Stimulated activated CD4-positive, alpha-beta T cell treated with anti-CD3 and anti-CD28 coated beads, TNF-alpha, amount 100 ng/mL, for 4 hours (primary cell): ENCODE measurements at places on chromosomes 2 and 18.

- no peak for DNase-seq
These were observed 30.8 kb downstream of the ATP6V1C2 start for GRCh38 chr2:10752236-10752635.

- no peak for DNase-seq
These were observed 225.8 kb downstream of the PIEZO2 start for GRCh38 chr18:10923551-10924070.

DNA sequence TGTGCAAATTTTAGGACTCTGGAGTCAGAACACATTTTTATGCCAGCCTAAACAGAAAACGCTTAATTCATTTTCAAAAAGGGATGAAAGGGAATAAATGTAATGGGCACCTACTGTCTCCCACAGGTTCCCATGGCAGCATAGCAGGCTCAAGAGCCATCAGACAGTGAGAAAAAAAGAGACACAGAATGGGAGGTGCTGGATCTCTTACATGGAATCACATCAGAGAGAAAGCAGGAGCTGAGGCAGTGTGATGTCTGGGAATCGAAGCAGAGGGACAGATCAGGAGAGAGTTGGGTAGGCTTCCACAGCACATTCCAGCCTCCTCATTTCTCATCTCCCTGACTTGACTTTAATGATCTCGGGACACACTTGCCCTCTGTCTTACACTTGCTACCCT lies 684.3 kb downstream of the KCNJ3 start:
- DNase-seq: no peak

GRCh38 chr2:55231546-55232083 lies 478 bp downstream of the CLHC1 start:
- no peak for DNase-seq

- DNase-seq: no peak
These were observed 284.7 kb downstream of the LRRTM1 start for GRCh38 chr2:80019571-80020460.

- no peak for DNase-seq
These were observed 146.1 kb upstream of the ZSWIM2 start for GRCh38 chr2:186995092-186995491.

DNA sequence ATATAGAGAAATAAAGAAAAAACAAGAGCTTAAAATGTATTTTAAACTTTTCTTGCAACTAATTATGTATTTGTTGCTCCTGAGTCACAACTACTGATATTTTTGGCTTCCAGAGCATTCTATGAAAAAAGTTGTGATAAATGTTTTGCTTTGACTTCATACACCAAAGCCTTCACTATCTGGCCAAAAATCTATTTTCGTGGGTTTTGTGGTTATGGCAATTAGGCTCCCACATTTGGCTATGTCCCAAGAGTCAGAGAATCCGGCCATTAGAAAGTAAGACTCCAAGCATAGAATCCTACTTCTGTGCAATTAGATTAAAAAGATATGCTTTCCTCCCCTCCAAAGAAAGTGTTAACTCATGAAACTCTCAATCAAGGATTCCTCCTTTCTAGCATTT lies 1456.1 kb upstream of the ACVR2A start:
- DNase-seq: no peak

DNA sequence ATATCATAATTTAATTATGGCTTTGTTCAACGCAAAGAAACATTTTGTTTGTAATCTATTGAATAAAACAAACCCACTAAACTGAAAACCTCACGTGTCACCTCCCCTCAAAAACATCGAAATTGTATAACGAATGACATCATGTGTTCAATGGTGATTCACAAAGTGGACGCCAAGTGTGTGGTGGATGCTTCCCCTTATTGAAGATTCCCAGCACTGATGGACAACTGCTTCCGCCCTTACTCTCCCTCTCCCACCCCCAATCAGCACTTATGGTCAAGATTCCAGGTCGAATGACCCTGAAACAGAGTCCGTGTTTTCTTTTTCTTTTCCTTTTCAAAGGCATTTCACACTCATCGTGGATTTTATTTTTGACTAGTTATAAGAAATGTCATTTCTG lies 383.0 kb upstream of the SMIM21 start:
- DNase-seq: no peak

DNA sequence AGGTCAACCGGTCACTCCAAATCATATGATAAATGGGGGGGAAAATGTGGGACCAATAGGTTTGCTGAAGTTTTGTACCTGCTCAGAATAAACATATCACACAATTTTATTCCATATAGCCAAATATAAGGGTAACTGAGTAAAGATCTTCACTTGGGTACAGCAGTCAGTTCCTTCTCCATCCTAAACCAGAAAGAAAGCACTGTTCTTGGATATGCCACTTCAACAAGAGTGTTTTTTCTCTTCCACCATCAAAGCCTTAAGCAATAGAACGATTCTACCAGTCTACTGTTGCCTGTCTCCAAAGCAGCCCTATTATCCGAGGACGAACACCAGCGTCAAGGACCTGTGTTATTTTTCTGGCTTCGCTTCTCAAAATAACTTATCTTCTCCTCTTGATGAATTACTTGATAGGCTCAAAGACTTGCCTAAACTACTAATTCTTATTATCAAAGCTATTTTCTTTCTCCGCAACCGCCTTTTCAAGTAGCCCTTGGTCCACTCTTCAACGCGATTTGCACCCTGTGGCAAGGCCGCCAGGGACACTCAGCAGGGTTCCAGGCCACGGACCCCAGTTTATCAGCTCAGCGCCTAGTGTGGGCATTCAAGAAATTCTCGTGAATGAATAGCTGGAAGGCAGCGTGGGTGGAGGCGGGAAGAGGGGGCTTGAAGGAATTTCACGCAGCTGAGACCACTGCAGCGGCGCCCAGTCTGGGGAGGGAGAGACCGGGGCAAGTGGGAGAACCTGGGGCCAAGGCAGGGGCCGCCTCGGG lies 646 bp downstream of the ALS2 start:
- DNase-seq: no peak

DNA sequence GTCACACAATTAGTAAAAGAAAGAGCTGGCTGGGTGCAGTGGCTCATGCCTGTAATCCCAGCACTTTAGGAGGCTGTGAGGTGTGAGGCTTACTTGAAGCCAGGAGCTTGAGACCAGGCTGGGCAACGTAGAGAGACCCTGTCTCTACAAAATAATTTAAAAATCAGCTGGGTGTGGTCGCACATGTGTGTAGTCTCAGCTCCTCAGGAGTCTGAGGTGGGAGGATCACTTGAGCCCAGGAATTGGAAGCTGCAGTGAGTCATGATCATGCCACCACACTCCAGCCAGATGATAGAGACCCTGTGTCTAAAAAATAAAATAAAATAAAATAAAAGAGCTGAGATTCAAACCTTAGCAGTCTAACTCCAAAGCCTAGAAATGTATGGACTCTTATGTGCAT lies 39.0 kb upstream of the NEDD4L start:
- DNase-seq: no peak

- DNase-seq: no peak
These were observed 194.3 kb downstream of the MYCN start for GRCh38 chr2:16134436-16135165.

DNA sequence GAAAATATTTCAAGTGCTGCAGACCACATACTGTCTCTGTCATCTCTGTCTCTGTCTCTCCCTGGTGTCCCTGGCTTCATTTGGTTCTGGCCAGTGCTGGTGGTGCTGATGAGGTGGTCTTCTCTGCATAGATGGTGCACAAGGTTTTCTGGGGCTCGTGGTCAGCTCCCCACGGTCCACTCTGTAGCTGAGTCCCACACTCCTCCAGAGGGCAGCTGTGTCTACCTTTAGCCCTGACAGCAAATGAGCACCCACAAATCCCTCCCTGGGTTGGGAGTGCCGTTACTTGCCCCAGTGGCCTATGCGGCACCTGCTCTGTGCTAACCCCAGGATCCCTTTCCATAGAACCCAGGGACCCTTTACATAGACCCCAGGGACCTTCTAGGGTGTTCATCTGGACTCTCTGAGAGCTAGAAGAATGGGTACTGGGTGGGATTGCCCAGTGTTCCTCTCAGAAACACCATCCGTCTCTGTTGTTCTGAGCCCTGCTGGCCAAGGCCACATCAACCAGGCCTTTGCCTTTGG lies 129.3 kb downstream of the CAPN13 start:
- no peak for DNase-seq

GRCh38 chr2:220315098-220315823 lies 687.8 kb downstream of the SLC4A3 start:
- DNase-seq: no peak

DNA sequence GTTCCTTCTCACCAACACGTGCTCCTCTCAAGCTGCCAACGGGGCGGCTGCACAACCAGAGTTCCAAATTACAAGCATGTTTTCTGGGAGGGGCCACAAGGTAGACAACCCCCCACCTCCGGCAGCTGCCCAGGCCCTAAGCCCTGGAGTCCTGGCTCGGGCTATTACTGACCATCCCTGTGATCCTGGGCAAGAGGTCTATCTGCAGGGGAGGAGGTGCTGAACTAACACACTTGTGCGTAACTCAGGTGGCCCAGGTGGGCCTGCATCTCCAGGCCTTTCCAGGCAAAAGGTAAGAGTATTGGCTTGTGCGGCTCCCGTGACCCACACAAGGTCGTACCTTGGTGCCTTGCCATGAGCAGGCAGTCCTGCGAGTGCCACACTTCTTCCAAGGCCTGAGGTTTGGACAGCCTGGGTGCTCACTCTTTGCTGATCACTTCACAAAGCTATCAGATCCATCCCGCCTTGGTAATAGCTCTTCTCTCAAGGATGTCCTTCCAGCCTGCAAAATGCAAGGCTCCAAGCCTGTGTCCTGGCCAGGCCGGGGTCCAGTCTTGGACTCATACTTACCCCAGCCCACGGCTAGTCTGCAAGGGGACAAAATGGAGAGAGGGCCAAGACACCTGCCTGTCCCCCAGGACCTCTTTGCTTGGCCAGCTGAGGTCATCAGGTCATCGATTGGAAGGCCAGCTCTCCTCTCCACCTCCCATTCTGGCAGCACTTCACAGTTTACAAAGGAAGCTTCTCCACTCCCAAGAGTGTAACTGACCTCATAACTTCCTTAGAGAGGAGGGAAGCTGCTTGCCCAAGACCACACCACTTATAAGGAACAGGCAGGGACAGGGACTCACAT lies 33.9 kb downstream of the ADRA2B start:
- DNase-seq: no peak

GRCh38 chr2:160507046-160507407 lies 13.4 kb upstream of the RBMS1 start:
- DNase-seq: no peak

DNA sequence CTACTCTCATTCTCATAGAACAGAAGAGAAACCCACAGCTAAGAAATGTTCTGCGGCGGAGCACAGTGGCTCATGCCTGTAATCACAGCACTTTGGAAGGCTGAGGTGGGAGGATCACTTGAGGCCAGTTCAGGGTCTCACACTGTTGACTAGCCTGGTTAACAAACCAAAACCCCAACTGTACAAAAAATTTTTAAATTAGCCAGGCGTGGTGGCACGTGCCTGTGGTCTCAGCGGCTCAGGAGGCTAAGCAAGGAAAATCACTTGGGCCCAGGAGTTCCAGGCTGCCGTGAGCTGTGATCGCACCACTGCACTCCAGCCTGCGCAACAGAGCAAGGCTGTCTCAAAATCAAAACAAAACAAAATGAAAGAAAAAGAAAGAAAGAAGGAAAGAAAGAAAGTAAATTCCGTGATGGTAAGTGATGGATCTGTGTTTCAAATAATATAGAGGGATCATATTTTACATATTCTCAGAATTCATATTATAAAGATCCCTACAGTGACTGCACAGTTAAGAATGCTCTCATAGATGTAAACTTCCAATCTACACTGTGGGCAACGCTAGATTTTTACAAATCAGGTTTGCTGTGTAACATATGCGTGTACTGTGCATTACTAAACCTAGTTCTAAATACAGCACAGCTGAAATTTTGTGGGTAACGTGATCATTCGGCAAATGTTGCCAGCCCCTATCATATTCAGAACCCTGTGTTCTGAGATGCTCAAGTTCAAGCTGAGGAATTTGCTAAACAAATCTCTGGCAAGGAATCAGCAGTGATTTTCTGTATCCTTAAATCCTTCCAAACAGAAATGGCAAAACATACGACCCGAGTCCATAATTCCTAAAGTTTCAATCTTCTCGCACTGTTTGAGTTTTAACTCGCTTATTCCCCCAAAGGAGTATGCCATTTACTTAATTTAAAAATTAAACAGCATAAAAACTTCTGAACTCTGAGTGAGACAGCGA lies 1.2 kb upstream of the RAB12 start:
- DNase-seq: no peak

GRCh38 chr2:66573416-66573815 lies 138.5 kb downstream of the MEIS1 start:
- no peak for DNase-seq

DNA sequence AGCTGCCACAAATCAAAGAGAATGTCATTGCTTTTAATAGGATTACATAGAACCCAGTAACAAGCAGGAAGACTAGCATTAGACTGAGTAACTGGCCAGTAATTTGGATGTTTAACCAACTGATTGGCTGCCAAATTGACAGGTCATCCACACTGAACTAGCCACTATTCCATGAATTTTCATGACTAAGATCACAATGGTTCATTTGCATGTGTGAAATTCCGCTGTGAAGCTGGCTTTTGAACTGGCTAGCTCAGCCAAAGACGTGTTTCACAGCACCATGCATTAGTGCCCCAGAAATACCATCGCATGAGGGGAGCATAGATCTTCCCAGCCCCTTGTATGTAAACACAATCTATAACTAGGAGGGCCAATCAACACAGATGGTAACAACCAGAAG lies 649.8 kb downstream of the ARHGAP15 start:
- DNase-seq: no peak

DNA sequence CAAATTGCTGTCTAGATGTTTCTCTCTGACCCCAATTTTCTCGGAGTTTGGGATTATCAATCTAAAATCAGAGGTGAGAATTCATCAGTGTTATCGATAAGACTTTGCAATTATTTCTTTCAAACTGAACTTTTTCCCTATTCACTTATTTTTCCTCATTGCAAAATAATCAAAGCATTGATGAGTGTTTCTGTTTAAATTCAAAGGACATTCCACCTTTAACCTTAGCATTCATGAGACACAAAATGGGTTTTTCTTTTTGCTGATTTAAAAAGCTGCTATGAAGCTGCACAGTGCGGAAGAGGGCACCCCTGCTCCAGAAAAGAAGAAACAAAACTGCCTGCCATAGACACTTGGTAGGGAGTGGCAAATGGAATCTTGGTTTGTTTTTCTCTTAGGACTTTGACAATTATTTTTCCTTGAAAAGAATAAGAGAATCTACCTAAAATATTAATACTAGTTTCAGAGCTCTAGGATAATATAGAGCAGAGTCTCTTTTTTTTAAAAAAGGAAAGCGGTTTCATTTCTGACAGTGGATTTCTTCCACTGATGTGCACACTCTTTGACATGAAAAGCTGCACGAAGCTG lies 203.4 kb downstream of the TGIF1 start:
- DNase-seq: no peak

DNA sequence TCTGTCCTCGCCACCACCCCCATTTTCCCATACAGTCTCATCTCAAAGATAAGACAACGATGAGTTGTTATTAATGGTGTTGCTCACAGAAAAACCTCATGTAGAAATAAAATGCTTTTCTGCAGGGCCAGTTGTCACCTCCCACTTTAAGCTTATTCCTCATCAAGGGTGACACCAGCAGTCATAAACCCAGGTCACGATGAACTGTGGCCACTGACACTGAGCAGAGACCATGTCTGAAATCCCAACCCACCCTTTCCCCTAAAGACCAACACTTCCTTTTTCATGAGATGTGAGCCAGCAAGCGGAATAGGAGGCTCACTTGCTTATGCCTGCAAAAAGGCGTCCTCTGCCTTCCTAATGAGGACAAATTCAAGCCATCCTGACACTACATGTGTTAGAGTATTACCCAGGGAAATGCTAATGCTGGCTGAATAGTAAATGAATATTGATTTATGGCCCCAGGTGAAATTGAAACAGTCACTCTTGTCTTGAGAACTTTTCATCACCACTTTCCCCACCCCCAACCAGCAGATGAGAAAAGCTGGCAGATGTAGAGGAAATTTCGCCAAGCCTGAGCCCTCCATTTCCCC lies 228.4 kb downstream of the MGAT5 start:
- no peak for DNase-seq
